B cell (primary cell): ENCODE measurements at places on chromosomes 7 and 10.

DNA sequence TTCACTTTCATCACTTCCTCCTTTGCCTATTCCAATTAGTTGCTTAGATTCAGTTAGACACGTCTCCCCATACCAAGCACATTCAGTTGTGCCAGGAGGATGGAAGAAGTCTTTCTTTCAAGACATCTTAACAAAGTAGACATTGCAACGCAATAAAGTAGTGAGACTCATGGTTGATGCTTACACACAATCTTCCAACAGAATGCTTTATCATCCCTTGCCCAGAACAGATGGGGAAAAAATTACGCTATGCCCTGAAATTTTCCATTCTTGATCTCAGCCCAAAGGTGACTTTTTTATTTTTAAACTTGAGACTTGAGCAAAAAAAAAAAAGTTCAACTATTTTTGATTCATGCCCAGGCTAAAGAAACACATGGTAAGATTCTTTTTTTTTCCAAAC lies 74.9 kb downstream of the KCNMA1 start:
- no peak for DNase-seq

DNA sequence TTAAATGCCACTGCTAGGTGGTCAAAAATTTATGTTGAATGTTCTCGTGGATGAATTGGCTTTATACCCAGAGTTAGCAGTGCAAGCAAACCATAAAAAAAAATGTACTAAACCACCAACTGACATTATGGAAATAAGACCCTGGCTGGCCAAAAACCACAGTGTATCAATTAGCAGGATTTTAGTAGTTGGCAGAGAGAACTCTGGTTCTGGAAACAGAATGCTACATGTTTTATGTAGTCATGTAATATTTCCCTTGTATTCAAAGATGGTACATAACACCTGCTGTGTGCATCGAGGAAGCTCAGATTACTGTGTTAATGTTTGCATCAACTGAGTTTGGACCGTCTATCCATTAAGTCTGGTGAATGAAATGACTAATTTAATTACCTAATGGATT lies 618.5 kb downstream of the CCSER2 start:
- no peak for DNase-seq

GRCh38 chr7:1593091-1593866 lies 23.4 kb upstream of the PSMG3 start:
- peak; percentile 27 for DNase-seq

DNA sequence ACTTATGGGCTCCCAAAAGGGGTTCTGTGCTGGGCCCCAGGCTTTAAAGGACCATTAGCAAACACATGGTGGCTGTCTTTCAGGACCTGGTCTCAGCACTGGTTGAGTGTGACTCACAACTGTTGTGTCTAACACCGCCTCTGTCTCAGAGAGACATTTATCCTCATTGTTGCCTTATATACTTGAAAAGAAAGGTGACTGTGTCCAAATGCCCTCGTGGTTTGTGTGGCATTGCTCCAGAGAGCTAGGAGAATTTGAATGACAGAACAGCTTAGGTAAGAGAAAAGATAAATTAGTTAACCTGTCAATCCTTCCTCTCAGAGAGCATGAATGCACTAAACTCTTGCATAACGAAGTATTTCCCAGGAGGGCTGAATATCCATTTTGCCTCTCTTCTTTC lies 14.5 kb upstream of the FAM13C start:
- DNase-seq = no peak

GRCh38 chr10:118790058-118790457 lies 35.3 kb upstream of the CACUL1 start:
- no peak for DNase-seq

DNA sequence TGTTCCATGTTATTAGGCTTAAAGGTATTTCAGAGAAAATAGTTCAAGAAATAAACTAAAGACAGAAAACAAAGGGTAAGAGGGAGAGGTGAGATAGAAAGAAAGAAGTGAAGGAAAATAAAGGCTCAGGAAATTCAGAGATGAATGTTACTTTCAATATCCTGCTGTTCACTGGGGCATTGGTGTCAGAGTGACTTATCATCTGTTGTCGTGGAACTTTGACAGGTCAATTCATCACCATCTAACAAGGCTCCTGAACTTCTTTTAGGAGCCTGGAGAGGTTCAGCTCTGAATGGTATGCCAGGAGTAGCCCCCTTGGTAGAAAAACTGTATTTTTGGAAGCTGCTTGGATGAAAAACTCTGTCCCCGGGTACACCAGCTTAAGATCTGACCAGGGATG lies 100.1 kb downstream of the KLF6 start:
- DNase-seq = no peak

DNA sequence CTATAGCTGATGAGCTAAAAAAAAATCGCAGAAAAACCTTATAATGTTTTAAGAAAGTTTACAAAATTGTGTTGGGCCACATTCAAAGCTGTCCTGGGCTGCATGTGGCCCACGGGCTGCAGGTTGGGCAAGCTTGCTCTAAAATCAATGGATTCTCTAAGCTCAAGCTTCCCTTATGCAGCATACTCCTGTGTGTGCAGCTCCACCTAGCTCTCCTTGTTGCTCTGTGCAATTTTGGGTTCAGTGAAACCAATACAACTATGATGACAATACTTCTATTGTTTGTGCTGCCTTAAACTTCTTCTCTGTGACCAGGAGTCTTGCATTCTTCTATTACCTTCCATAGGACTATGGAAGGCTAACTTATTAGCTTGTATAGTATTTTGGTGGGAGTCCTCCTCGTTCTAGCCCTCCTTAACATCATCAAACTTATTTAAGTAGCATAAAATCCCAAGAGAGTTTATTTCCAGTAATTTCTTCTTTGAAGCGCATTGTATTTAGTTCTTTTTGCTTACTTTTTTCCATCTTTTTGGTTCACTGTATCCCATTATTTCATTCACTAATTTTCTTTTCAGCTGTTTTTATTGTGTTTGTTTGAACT lies 170.9 kb upstream of the SMIM30 start:
- no peak for DNase-seq

DNA sequence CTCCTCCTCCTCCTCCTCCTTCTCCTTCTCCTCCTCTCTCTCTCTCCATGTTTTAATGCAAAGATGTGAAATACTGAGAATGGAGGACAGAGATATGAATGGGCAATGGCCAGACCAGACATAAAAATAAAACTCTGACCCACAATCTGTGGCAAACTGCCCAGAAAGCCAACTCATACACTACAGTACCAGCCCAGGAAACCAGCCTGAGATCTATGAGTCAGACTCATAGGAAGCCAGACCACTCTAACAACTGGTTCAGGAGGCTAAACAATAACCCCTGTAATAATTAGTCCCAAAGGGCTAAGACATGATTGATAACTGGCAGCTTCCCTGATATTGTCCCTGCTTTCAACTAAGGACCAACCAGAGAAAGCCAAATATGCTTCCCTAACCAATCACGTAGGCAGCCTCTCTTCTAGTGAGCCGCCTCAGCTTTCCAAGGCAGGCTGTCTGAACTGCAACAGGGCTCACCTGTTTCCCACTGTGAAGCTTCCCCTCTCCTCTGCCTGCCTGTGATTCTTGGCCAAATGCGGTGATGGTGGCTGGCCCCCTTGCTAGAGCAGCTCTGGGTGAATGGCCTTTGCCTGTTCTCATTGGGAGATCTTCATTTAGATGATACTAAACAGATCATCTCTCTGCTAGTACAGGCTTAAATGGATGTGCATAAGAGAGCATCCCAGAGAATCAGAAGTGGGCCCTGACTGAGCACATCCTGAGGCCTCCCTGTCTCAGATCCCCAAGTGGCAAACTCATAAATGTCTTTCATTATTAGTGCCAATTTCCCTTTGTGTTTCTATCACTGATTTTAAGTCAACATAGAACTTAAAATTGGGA lies 817.6 kb downstream of the TNS3 start:
- no peak for DNase-seq

DNA sequence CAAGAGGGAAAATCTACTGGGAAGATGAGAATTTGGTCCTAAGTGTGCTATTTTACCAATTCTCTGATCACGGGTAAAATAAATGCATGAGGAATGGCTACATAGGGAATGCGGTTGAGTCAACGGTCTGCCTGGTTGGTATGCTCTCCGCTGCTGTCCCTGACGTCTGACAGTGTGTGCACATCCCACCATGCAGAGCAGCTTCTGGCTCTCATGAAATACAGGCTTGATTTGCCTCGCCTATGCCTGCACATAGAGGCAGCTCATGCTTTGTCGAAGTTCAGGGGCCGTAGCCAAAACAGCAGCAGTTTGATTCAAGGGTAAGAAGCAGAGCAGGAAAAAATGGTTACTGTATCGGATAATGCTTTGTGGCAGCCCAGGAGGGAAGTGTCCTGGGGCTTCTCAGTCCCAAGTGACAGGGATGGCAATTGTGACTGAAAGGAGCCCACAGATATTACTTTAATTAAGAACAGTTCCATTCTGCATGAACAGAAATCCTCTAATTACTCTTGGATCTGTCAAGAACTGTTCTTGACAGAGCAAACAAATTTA lies 268.4 kb upstream of the SLC26A5 start:
- no peak for DNase-seq

DNA sequence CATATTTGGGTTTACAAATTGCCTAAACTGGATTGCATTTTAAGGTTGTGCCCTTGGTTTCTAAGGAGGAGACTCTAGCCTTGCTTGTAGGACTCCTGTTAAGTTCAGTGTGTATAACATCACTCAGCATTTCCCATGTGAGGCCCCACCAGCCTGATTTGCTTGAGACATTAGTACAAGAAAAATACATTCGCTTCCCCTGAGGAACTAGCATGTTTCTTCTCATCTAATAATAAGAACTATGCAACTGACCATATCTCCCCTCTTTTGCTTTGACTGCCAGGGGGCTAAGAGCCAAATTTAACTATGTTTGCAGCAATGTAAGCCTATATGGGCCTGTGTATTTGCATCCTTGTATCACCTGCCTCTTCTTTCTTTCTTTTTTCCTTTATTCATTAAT lies 737.9 kb downstream of the INHBA start:
- no peak for DNase-seq

DNA sequence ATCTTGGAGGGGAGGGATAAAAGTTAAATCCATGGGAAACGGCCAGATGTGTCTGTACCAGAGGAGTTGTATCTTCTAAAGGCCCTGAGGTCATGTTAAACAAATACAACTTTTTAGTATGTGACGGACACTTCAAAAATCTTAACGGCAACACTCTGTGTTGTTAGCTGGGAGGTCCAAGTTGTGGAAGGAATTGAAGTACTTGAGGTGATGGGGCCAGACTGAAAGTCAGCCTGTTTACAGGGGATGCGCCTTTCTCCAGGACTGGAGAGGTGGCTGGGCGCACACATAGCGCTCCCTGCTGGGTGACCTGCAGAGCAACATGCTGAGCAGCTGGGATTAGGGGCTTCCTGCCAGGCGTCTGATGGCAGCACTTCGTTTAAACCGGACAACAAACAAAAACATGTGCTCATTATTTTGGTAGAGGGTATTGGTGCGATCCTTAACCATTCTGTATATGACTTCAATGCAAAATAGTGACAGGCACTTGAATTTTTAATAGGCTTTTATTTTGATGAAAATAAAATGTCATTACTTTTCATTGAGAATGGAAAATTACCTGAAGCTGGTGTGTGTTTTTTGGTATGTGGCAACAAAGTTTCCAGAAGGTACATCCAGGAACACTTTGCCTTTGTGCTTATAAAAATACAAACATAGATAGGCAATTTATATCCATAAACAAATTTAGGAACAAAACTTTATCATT lies 198.2 kb downstream of the MLLT10 start:
- peak; percentile 53 for DNase-seq

DNA sequence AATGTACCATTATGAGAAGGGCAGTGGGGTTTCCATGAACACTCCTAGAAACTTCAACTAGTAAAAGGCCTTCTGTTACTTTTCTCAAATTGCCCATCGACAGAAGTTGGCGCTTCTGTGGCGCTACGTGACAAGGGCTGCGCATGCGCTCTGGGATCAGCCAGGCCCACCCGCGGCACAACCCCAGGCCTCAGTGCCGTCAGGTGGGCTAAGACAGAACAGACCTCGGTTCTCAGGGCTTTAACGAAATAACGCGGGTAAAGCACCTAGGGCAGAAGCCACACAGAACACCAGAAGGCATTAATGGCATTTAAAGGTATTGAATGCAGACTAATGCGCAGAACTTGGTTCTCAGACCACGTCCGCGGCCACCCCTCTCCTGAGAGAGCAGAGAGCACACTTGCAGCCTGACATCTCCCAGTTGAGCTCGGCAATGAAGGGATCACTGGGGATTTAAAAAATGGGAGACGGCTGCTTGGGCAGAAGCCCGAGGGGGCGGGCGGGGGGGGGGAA lies 67.6 kb upstream of the CTNNA3 start:
- peak; percentile 92 for DNase-seq

DNA sequence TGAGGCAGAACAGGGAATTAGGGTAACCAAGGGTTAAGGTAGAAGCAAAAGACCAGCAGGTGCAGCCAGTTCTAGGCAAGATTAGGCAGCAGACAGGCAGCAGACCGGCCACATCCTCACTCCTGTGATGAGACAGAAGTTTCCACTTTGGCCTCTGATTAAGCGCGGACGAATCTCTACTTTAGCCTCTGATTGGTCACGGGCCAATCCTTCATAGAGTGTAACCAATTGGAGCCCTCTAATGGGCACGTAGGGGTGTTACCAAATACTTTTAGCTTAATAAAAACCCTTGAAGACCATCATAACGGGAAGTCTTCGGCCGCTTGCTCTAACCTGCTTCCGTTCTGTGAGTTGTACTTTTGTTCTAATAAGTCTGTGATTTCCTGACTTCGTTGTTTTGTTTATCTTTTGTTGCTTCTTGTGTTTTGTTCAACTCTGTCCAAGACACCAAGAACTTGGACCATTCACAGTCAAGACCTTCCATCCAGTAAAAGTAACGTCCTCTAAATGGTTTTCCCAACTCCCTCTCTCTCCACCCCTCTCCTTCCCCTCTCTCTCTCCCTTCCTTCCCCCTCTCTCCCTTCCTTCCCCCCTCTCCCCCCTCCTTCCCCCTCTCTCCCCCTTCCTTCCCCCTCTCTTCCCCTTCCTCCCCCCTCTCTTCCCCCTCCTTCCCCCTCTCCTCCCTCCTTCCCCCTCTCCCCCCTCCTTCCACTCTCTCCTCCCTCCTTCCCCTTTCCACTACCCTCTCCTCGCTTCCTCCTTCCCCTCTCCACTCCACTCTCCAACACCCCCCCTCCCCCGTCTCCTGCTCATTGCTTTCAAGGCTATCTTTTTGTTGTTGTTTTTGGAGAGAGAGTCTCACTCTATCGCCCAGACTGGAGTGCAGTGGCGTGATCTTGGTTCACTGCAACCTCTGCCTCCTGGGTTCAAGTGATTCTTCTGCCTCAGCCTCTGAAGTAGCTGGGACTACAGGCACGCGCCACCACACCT lies 13.2 kb upstream of the MALSU1 start:
- DNase-seq = no peak

DNA sequence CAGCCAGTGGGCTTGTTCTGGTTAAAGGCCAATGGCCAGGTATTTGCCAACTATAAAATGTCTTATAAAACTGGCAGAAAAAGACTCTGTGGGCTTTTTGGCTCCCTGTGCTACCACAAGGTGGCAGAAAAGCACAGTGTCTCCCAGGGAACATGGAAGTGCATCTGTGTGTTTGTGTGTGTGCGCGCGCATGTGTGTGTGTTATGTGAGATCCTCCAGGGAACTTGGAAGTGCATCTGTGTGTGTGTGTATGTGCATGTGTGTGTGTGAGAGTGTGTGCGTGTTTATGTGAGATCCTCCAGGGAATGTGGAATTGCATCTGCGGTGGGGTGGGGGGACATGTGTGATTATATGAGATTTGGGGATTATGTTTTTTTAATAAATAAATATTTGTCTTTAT lies 30.2 kb upstream of the ABI1 start:
- peak; percentile 42 for DNase-seq

- no peak for DNase-seq
Observed at GRCh38 chr10:93269281-93269680, 195.6 kb downstream of the CYP26A1 start.

GRCh38 chr10:6008497-6009142 lies 31.3 kb upstream of the IL15RA start:
- no peak for DNase-seq
